ENCODE measurements at places on chromosomes 16 and 17. TPM values are rescaled to one million over a fixed set of nuclear protein-coding genes. Genes with fewer than 3 reads are reported as not detected.

Gene SLFN14
- not detected for total RNA-seq

DNA sequence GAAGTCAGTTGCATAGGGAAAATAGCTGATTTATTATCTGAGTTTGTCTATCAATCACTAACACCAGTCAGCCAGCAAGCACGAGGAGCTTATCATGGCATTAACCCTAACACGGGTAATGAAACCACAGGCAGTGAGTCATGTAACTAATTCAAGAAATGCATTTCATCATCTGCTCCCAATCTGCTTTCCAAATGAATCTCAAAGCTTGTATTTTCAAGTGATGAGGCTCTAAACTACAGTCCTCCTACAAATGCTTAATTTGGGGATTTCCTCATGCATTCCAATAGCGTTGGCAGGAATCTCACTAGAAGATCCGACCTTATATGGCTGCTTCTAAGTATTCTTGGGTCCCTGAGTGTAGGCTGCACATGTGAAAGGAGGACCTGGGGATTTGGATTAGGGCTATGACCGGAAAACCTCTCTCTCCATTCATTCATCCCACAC is 118.4 kb upstream of the HSBP1 start:
- DNase-seq, result no peak
- H3K4me3 ChIP-seq, result no peak overlapping the region
- no peaks in the 10 kb centered on the region for H3K36me3 ChIP-seq
- no peaks in the 10 kb centered on the region for H3K27me3 ChIP-seq
- no peaks in the 10 kb centered on the region for H3K4me1 ChIP-seq
- H3K27ac ChIP-seq, result no peak overlapping the region

DNA sequence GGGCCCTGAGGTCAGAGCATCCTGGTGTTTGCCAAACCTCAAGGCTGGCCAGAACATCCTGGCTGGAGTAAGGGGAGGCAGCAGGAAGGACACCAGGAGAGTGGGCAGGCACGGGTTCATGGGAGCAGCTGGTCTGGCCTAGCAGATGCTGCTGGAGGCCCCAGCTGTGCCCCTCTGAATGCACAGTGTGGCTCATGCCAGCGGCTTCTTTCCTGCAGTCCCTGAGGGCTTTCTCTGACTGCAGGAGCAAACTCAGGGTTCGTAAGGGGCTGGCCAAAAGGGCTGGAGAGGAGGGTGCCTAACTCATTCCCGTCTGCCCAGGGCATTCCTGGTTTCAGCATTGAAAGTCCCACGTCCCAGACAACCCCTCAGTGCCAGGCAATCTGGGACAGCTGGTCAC is 78.7 kb downstream of the ZDHHC7 start:
- H3K36me3 ChIP-seq, result no peaks in the 10 kb centered on the region
- H3K27me3 ChIP-seq, result no peaks in the 10 kb centered on the region
- peaks cover 29% of the 10 kb centered on the region for H3K4me1 ChIP-seq
- no peak overlapping the region for H3K4me3 ChIP-seq
- no peak for DNase-seq
- no peak overlapping the region for H3K27ac ChIP-seq

DNA sequence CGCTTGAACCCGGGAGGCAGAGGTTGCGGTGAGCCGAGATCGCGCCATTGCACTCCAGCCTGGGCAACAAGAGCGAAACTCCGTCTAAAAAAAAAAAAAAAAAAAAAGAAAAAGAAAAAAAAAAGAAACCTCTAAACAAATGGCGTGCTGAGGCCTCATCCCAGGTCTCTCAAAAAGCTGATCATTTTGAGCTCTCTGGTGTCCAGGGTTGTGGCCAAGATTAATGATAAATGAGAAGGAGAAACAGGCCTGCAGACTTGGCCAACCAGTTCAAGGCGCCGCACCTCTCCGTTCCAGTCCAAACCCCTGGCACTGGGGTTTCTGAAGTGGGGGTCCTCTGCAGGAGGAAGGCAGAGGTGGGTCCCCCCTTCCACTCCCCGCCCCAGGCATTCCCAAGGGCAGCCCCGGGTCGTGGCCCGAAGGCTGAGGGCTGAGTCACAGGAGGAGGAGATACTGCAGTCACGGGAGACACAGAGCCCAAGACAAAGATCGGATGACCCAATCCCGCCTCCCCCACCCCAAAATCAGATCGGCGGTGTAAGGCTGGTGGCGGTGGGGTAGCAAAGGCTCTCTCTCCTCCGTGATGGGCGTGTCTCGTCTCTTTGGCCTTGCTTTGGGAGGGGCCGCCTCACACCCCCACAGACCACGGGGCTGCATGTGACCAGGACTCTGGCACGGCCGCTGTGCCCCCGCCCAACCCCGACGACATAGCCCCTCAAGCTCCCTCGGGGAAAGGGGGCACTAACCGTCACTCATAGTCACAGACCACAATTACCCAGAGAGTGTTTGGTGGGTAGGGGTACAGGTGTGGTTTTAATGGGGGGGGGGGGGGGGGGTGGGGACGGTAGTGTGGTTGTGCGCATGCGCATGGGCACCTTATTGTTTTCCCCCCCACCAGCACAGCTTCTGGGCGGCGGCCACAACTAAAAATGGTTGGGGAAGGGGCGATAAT is 1.1 kb downstream of the VAT1 start:
- H3K36me3 ChIP-seq, result no peaks in the 10 kb centered on the region
- H3K27me3 ChIP-seq, result no peaks in the 10 kb centered on the region
- peak; percentile 83 for DNase-seq
- H3K4me3 ChIP-seq, result peak overlapping the region; percentile 81

GRCh38 chr16:86963600-86964575 is 353.3 kb downstream of the C16orf95 start:
- H3K27me3 ChIP-seq, result no peaks in the 10 kb centered on the region
- H3K4me3 ChIP-seq, result no peak overlapping the region
- H3K4me1 ChIP-seq, result no peaks in the 10 kb centered on the region
- H3K27ac ChIP-seq, result no peak overlapping the region
- no peak for DNase-seq
- no peaks in the 10 kb centered on the region for H3K36me3 ChIP-seq

- no peak overlapping the region for H3K27ac ChIP-seq
- no peak for DNase-seq
- no peaks in the 10 kb centered on the region for H3K36me3 ChIP-seq
- H3K4me1 ChIP-seq, result no peaks in the 10 kb centered on the region
- H3K4me3 ChIP-seq, result no peak overlapping the region
Measured at GRCh38 chr17:31740611-31741082, 118.4 kb downstream of the COPRS start.

DNA sequence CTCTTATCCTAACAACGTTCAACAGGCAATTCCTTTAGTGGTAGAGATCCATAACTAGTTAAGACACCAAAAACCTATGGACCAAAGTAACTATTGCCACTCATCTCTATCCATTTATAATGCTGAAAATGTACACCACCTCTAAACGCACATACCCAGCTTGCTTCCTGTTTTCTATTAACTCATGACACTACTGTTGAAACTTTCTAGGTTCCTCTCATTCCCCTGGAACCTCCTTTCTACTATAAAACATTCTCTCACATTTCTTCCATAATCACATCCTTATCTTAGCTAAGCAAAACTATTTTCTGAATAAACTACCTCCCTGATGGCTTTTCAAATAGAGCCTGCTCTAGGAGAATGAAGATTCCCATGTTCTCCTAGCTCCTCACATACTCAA is 42.9 kb upstream of the KSR1 start:
- H3K27me3 ChIP-seq, result no peaks in the 10 kb centered on the region
- no peaks in the 10 kb centered on the region for H3K4me1 ChIP-seq
- no peak overlapping the region for H3K4me3 ChIP-seq
- DNase-seq, result no peak

DNA sequence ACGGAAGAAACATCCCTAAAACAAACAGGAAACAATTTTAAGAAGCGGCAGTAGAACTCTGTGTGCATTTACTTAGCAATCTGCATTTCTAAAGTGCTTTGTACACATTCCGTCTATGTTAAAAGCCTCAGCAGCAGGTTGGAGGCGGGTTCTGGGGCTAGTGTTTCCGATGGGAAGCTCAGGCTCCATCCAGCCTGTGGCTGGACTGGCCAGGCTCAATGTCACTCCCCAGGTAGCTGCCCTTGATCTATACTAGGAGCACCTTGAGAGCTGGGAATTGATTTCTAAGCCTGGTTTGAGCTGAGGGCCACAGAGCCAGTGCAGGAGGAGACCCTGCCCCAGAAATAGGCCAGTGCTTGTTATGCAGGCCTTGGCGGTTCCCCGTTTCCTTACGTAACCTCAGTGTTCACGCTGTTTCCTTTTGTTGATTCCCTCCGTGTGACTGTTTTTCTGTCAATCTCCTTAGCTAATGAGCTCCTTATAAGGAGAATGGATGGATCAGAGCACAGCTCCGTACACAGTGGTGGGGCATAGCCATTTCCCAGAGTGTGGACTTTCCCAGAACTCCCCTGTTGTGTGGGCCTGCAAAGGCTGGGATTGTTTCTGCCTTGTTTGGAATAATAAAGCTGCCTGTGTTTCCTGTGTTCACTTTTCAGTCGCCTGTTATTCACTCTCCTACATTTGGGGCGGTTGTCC is 21.4 kb downstream of the ADORA2B start:
- H3K4me1 ChIP-seq, result no peaks in the 10 kb centered on the region
- H3K36me3 ChIP-seq, result no peaks in the 10 kb centered on the region
- DNase-seq, result no peak
- H3K4me3 ChIP-seq, result no peak overlapping the region
- H3K27me3 ChIP-seq, result no peaks in the 10 kb centered on the region

DNA sequence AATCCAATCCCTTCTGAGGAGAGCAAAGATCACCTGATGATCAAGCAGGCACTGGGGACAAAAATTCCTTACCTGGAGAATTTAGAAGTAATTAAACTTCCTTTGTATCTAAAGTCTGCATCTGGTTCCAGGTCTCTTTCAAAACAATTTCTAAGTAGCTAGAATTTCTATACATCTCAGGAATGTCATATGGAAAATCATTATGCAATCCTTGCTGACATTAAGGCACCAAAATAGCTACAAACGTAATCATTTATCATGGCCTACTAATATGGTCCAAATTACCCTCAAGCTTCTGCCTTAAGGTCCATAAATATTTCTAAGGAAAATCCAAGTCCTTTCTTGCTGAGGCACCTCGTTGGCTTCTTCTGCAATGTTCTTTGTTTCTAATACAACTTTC is 32.9 kb upstream of the YPEL2 start:
- H3K27me3 ChIP-seq, result no peaks in the 10 kb centered on the region
- no peak overlapping the region for H3K4me3 ChIP-seq
- no peaks in the 10 kb centered on the region for H3K4me1 ChIP-seq
- no peak for DNase-seq
- H3K27ac ChIP-seq, result no peak overlapping the region
